Right kidney (tissue), 9 donors: ENCODE measurements at places on chromosomes 11 and 22.

GRCh38 chr22:33896575-33897447 lies 23.5 kb downstream of the LARGE1 start:
- DNase-seq = no peak

GRCh38 chr11:72483412-72484186 lies 49.3 kb upstream of the CLPB start:
- DNase-seq = no peak

DNA sequence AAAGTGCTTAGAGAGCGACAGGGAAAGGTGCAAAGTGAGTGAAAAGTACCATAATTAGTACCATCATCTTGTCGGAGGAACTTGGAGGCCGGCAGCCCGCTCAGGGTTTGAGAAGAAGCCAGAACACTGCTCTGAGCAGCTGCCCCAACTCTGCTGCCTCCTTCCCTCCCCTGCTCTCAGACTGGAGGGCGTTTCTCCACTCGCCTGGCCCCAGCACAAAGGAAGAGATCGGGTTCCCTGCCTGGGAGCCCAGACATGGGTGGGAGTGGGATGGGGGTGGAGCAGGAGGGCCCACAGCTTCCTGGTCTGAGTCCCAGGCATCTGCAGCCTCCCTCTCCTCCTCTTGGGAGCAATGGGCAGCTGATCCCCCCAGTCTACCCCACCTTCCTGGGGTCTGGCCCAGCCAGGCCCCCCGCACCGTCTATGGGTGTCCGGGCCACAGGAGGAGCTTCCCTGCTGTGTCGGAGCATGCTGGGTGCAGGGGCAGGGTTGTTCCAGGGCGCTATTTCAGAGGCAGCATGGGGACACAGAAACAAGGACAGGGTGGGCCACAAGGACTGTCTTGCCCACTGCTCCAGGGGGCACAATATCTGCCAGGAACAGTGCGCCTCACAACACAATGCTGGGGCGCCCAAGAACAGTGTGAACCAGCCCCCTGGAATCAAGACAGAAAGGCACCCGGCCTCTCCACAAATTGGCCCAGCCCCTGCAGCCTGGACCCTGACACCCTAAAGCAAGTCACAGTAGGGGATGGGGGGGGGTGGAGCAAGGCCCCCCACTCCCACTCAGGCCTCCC lies 4.8 kb downstream of the LIF start:
- DNase-seq = no peak

DNA sequence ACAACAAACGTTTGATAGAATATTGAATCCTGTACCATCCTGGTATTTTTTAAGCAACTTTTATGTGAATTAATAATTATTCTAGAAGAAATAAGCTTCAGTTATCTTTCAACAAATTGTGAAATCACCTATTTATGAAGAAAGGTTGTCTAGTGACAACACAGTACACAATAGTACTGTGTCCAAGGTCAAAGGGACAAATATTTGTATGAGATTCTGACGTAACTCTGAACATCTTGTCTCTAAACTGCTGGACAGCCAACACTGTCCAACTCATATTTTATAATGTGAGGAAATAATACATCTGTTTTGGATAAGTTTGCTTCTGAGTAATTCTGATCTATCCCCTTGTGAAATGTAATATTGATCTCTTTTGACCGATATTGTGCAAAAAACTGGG lies 18.9 kb downstream of the CASP5 start:
- DNase-seq = no peak

DNA sequence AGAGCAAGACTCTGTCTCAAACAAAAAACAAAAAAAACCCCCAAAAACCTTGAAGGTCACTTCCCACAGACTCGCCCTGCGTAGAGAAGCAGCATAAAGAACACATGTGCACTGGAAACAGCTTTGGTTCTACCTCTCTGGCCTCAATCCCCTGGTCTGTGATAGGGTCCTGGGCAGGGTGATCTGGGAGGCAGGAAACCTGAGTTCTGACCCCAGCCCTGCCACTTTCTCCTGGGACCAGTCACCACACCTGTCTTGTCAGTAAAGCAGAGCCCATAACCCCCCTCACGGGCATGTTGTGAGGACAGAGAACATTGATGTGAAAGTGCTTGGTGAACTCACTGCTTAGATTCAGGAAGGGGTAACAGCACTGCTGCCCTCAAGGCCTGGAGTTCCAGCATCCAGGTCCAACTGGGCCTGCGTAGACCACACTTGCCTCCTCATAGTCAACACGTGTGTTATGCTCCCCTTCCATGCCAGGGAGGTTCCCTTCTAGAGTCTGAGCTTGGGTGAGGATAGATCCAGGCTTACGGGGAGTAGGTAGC lies 11.4 kb downstream of the UCP2 start:
- no peak for DNase-seq

GRCh38 chr11:130469181-130469580 lies 20.7 kb downstream of the ADAMTS15 start:
- no peak for DNase-seq
